Activated CD4-positive, alpha-beta T cell treated with anti-CD3 and anti-CD28 coated beads, Interleukin-2, amount 50 U/mL, for 48 hours (primary cell): ENCODE measurements at places on chromosomes 12 and 14.

GRCh38 chr14:64730061-64730440, 25.8 kb downstream of the PLEKHG3 start:
- DNase-seq = no peak

GRCh38 chr12:25584596-25584995, 31.5 kb upstream of the LMNTD1 start:
- DNase-seq = no peak

- DNase-seq = no peak
Observed at GRCh38 chr12:129481921-129482320, 421.9 kb downstream of the TMEM132D start.

GRCh38 chr12:123058481-123058880, 78.0 kb downstream of the ARL6IP4 start:
- no peak for DNase-seq

DNA sequence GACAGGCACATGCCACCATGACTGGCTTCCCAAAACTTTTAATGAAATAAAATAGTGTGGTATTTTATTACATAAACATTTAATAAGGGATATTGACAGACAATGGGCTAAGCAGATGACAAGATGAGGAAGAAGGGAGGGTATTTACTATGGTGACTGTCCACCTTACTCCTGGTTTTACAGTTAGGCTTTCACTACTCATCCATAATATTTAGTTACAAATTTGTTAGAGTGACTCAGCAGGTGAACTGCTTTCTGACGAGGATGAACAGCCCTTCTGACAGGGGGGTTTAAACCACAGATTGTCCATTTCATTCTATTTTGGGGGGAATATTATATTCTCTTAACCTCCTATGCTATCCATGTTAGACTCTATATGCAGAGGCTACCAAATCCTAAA, 3.6 kb upstream of the PALS1 start:
- no peak for DNase-seq

GRCh38 chr14:75340921-75341320, 62.3 kb downstream of the FOS start:
- no peak for DNase-seq
